Memory B cell (primary cell): ENCODE measurements at places on chromosomes 5 and 9.

DNA sequence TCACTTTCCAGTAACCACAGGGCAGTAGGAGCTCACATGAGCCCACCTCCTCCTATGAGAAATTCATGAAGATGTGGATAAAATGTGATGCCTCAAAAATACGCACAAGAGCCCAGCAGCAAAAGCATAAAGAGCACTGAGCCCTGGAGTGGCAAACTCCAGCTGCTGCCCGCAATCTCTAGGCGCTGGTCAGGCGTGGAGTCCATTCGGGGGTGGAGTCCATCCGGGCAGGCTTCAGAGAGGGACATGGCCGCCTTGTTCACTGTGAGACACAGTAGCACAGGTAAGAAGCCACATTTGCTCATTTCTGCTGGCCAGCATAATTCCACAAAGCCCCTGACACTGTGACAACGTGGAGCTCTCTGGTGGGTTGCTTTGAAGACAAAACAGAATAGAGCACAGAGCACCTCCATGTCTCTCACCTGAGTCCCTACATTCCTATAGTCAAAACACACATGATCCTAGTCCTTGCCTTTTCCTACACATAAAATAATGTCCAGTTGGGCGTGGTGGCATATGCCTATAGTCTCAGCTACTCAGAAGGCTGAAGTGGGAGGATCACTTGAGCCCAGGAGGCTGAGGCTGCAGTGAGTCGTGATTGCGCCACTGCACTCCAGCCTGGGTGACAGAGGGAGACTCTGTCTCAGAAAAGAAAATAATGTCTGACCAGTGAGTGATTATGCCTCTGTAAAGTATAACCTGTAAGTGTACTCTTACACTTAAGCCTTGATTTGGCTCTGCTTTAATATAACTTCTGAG, 365.2 kb downstream of the GADD45G start:
- no peak for DNase-seq

GRCh38 chr9:121138973-121139372, 62.7 kb downstream of the RAB14 start:
- DNase-seq: no peak

GRCh38 chr5:68557162-68557936, 341.8 kb downstream of the PIK3R1 start:
- no peak for DNase-seq

DNA sequence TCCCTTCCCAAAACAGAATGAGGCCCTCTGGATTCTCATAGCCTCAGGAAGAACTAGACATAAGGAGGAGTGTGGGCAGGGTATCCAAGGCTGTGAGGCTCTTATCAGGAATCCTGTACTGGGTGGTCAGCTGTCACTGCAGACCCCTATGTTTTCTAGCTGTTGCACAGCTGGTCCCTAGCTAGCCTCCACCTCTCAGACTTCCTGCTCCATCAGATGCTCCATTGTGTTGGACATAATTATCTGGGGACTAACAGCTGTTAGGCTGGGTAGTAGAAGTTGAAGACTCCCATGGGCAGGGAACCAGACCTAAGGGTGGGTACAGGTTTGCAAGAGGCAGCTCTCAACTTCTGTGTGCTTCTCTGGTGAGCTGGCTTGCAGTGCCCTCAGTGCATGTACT, 18.4 kb downstream of the FAM219A start:
- no peak for DNase-seq
